ENCODE measurements at places on chromosomes 11 and 22. TPM values are rescaled to one million over a fixed set of nuclear protein-coding genes. Genes with fewer than 3 reads are reported as not detected.

The TRIM51 gene
- not detected for total RNA-seq

The OR51B5 gene
- total RNA-seq = not detected

The AMPD3 gene
- 5.9 TPM for total RNA-seq

The SYCE3 gene
- total RNA-seq = 1.1 TPM

The SHISA8 gene
- total RNA-seq = not detected

The OR2AG1 gene
- total RNA-seq = not detected

The TRPM5 gene
- total RNA-seq = not detected

The TRIM22 gene
- total RNA-seq = 14.9 TPM

The SCGB1C1 gene
- total RNA-seq = not detected

The CYB5R2 gene
- 15.2 TPM for total RNA-seq

The MRPL11 gene
- 64.4 TPM for total RNA-seq

The CRACR2B gene
- 3.0 TPM for total RNA-seq

The TUBGCP6 gene
- 25.8 TPM for total RNA-seq

The PLAAT2 gene
- total RNA-seq = 0.42 TPM

The SLC25A18 gene
- total RNA-seq = 0.51 TPM

The SLC22A12 gene
- not detected for total RNA-seq

The PAMR1 gene
- total RNA-seq = 4.5 TPM

The TMEM121B gene
- total RNA-seq = not detected

The CYP2D6 gene
- 0.28 TPM for total RNA-seq

The INSC gene
- not detected for total RNA-seq

The RAB38 gene
- total RNA-seq = 86.4 TPM

The GGA1 gene
- 48.0 TPM for total RNA-seq

The OR6Q1 gene
- not detected for total RNA-seq

The RAG1 gene
- total RNA-seq = 0.99 TPM

The KRTAP5-8 gene
- not detected for total RNA-seq

The TREH gene
- not detected for total RNA-seq

The SLC22A8 gene
- total RNA-seq = not detected

The SLC5A1 gene
- total RNA-seq = 0.21 TPM

The VSIG10L2 gene
- total RNA-seq = not detected

The PTPMT1 gene
- total RNA-seq = 126 TPM

The DESI1 gene
- 94.4 TPM for total RNA-seq

The HTR3A gene
- total RNA-seq = not detected

The NTM gene
- total RNA-seq = 6.2 TPM

The CDCA5 gene
- 14.8 TPM for total RNA-seq

The CSRP3 gene
- not detected for total RNA-seq

The ROBO4 gene
- total RNA-seq = not detected

The SLC22A6 gene
- not detected for total RNA-seq

The ACR gene
- total RNA-seq = not detected

The ABCC8 gene
- 0.42 TPM for total RNA-seq

The OR10A2 gene
- not detected for total RNA-seq

Data from airway epithelial cell (primary cell).